ENCODE measurements at places on chromosomes 11 and 22.

GRCh38 chr22:43976861-43977795 is 21.9 kb downstream of the SAMM50 start:
- no peak for DNase-seq

- no peak for DNase-seq
These were observed 172.0 kb upstream of the ARHGAP42 start for GRCh38 chr11:100515087-100515486.

- DNase-seq: no peak
These were observed 7.4 kb upstream of the SLC5A12 start for GRCh38 chr11:26729284-26729683.

- no peak for DNase-seq
These were observed 6.3 kb downstream of the TMA7B start for GRCh38 chr22:39966470-39966869.

DNA sequence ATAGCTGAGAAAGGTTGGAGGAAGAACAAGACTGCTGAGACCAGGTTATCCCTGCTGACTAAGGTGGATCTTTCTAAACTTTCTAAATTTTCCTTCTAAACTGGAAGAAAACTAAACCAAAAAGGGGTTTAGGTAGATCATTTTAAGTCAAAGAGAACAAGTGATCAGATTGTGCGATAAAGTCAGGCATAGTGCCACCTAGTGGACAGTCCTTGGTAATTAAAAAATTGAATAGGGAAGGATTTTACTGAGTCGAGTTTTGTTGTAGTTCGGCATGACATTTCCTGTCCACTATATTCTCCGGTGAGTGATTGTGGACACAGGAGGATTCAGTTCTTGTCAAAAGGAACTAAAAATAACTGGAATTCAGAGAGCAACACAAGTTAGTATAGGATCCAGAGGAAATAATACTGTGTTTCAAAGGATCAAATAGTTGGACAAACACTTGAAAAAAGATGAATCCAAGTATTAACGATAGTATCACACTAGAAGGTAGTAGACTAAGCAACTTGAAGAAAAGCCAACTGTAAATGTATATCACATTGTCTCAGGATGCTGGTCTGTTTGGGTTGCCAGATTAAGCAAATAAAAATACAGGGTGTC is 1236.4 kb downstream of the FAM181B start:
- DNase-seq: no peak

DNA sequence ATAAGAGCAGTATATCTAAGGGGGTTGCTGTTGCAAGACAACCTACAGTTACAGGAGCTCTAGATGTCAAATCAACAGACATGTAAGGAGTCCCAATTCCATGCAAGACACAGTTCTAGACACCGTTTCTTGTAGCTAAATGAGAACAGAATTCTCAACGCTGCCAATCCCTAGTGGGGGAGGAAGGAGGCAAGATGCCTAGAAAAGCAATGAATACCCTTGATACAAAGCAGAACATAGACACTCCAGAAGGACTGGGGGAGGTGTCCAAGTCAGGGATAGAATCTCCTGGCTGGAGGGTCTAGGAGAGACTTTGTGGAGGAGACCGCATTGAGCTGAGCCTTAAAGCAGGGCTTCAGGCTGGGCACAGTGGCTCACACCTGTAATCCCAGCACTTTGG is 280.2 kb downstream of the BUD13 start:
- DNase-seq: no peak

DNA sequence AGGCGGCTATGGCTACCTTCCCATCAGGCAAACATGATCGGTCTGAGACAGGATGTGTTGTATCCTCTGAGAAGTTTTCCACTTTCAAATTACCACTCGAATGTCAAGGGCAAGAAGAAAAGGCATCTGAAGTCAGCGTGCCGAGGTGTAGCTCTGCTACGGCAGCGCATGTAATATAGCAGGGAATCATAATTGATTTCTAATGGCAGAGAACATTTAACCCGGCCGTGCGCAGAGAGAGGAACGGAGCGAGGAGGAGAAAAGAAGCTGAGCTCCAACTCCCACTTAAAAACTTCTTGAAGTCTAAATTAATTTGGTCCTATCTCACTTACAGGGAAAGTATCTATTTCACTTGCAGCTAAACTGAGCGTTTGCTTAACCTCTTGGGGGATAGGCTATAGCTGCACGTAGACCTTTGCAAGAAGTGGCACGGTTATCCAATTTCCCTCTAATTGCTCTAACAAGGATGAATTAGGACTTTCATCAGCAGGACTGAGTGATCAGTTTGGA is 137.3 kb upstream of the KIRREL3 start:
- no peak for DNase-seq

DNA sequence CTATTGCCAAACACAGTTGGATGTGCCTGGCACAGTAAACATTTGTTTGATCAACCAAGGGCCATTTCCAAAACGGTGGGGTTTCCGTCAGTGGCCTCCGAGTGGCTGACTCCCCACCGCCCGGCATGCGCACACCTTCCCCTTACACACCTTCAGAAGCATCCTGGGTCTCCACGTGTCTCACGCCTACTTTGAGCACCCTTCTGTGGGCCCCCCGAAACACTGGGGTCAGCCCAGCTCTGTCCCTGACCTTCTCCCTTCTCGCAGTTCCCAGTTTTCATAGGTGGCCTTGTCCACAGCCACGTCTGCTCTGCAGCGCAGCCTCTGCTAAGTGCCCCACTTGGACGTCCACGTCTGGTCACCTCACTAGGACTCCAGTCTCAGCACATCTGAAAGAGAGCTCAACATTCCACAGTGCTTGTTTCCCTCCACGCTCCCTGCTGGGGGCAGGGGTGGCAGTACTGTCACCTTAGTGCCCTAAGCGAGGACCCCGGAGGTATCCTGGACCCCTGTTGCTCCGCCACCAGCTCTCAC is 13.2 kb upstream of the SHANK2 start:
- no peak for DNase-seq

- no peak for DNase-seq
These were observed 8.6 kb downstream of the SIGIRR start for GRCh38 chr11:405954-406795.

Measured in activated CD8-positive, alpha-beta memory T cell treated with anti-CD3 and anti-CD28 coated beads for 4 hours (primary cell).